ENCODE measurements at places on chromosomes 3 and 15.

DNA sequence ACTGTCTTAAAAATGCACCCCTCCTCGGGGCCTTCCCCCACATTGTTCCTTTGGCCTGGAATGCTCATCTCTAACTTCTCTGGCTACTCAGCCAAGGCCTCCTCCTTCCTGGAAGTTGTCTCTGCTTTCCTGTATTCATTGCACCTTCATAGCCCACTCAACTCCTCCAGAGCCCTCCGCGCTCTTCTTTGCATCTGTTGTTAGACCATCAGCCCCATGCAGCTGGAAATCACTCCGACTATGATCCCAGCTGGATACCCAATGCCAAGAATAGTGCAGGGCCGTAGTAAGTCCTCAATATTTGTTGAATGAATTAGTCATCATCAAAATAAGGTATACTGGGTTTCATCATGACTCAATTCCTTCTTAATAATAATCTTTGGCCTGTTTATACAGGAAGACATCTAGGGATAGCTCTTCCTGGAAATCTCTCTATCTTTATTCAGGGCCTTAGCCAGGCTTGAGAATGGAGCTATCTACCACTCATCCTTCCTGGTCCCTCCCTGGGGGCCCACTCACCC lies 112.7 kb downstream of the SYNPR start:
- DNase-seq: no peak

DNA sequence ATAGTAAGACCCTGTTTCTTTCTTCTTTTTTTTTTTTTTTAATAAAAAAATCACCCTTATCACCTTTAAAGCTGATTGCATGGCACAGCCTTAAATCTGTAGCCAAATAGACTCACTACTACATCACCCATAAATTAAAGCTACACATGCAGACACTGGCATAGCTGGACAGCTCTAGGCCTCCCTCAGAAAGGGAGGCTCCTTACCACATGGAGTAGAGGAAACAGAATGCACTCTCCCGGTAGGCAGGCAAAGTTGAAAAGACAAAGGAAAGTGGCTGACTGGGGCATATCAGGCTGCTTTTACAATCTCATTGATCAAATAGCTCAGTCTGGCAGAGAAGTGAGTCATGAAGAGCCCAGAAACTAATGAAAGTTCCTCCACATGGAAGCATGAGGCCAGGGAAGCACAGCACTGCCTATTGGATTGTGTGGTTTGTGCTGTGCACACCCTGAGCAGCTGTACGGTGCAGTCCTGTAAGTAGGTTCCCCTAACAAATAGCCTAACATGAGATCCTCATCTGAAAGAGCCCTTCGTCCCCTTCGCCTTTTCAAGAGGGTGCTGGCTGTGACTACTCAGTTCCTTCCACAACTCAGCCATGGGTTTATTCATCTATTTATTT lies 32.7 kb upstream of the FAM98B start:
- no peak for DNase-seq

DNA sequence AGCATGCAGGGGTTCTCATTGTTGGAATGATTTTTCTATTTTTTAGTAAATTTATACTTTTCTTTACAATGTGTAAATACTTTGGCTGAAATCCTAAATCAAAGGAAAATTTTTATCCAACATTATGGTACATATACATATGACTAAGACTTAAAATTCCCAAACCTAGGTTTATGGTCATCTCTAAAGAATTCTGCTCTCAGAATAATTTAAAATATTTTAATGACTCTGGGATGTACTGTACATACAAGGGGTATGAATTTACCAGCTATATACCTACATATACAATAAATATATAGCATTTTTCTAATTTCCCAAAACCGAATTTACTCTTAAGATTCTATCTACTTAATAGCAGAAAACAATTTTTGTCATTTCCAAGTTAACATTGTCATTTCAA lies 137.9 kb upstream of the POU1F1 start:
- DNase-seq: no peak

- DNase-seq: no peak
These were observed 282.3 kb upstream of the TBC1D5 start for GRCh38 chr3:18024715-18025114.

GRCh38 chr3:152719264-152719663 lies 115.7 kb upstream of the P2RY1 start:
- no peak for DNase-seq
